Glutamatergic neuron (in vitro differentiated cells): ENCODE measurements at places on chromosomes 16 and 17.

DNA sequence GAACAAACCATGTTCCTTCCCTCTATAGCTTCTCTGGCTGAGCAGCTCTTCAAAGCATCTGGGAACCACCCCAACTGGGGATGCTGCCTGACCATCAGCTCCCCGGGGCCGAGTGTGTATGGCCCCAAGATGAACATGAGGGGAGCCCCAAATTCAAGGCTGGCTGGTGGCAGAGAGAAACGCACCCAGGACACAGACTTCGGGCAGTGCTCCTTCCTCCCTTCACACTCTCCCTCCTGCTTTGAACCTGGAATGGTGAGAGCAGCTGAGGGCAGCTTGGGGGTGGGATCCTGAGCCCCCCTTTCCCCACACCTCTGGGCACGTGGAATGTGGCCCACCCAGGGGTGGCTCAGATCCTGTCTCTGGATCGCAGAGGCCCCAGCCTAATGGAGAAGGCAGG lies 17.2 kb downstream of the TLE7 start:
- H3K27ac ChIP-seq, result no peak overlapping the region
- no peaks in the 10 kb centered on the region for H3K36me3 ChIP-seq

- H3K27me3 ChIP-seq, result peaks cover 6% of the 10 kb centered on the region
- no peak overlapping the region for H3K4me3 ChIP-seq
- H3K4me1 ChIP-seq, result peaks cover 6% of the 10 kb centered on the region
- no peaks in the 10 kb centered on the region for H3K36me3 ChIP-seq
- H3K27ac ChIP-seq, result no peak overlapping the region
- DNase-seq, result peak; percentile 81
Measured at GRCh38 chr17:33674685-33675084, 381.6 kb upstream of the ASIC2 start.

DNA sequence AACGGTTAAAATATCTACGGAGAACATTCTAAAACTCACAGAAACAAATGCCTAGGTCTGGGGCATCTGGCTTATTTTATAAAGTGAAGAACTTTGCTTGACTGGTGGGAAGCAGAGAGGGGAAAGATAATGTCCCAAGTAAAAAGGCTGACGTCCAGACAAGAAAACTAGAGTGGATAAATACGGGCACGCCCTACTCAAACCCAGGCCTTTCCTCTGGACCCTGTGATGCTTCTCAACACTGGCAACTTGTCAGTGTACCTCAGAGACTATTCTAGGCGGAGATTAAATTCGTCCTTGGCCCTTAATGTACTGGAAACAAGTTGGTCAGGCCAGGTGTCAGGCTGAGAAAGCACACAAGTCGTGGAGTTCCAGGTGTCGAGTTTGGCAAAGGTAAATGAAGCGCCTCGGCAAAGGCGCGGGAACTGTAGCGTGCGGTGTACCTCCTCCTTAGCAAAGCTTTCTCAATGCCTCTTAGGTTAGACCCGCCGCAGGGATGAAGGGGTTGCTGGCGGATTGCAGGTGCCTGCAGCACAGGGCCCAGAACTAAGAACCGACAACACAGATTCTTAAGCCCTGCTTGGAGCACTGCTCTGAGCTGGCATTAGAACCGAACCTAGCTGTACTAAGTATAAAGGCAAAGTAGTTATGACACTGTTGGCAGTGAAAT lies 668 bp upstream of the UNK start:
- peaks cover 18% of the 10 kb centered on the region for H3K4me1 ChIP-seq
- H3K27ac ChIP-seq, result peak overlapping the region; percentile 96
- H3K36me3 ChIP-seq, result peaks cover 4% of the 10 kb centered on the region
- no peak for DNase-seq
- peaks cover 5% of the 10 kb centered on the region for H3K27me3 ChIP-seq

- H3K4me3 ChIP-seq, result no peak overlapping the region
- H3K4me1 ChIP-seq, result no peaks in the 10 kb centered on the region
- H3K27me3 ChIP-seq, result no peaks in the 10 kb centered on the region
- H3K36me3 ChIP-seq, result no peaks in the 10 kb centered on the region
- no peak for DNase-seq
Measured at GRCh38 chr16:54977211-54977610, 46.5 kb downstream of the IRX5 start.

DNA sequence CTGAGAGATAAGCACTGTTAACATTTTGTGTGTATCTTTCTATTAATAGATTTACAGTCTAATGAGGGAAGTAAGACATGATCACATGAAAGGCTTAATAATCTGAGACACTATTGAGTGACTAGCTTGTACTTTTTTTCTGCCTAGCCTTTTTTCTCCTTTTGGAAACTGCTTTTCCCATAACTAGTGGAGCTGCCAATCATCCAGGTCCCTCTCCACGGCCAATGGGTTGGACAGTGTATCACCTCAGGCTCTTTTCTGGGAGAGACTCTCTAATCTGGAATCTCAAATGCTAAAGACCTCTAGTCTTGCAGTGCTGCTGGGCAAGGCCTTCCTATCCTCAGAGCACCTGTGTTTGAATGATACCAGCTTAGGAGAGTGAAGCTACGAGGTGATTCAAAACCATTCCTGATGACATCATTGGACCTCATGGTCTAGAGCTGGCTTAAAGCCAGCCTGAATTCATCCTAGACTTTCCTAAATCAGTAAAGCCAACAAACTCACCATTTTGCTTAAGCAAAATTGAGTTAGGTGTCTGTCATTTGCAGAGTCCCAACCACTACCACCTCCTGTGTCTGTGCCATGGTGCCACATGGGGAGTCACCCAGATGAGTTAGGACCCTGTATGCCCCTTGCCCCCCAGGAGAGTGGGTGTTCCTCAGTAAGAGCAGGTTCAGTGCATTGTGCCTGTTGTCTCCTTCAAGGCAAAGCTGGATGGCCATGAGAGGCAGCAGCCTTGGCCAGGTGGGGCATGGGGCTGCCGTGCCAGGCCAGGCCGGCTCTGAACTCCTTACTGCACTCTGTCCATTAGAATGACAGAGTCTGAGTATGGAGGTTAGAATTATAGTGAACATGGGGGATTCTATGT lies 62.9 kb downstream of the SPECC1 start:
- no peaks in the 10 kb centered on the region for H3K27me3 ChIP-seq
- no peaks in the 10 kb centered on the region for H3K36me3 ChIP-seq
- no peak for DNase-seq
- H3K4me3 ChIP-seq, result no peak overlapping the region
- H3K4me1 ChIP-seq, result no peaks in the 10 kb centered on the region

DNA sequence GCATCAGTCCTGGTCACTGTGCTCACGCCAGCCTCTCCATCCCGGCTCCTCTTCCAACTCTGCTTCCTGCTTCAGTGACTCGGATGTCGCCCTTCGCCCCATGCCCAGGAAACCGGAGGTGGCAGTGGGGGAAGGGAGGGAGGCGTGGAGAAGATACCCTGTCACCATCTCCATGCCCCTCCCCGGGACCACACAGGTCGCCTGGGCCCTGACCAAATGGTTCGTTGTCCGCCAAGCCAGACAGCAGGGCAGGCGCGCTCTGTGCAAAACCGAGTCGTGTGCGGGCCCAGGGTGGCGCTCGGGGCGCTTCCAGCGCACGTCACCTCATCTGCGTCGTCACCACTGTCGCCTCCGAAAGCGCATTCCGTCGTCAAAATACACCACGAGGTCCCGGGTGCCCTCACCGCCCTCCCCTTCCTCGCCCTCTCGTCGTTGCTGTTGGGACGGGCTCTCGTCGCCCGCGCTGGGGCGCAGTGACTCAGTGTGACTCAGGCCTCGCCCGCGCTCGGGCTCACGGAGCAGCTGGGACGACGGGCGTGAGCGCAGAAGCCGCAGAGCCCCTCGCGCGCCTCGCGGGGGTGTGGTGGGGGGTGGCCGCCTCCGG lies 39.2 kb downstream of the ZNF778 start:
- peak overlapping the region; percentile 20 for H3K4me3 ChIP-seq
- H3K27ac ChIP-seq, result no peak overlapping the region
- H3K27me3 ChIP-seq, result peaks cover 15% of the 10 kb centered on the region
- H3K4me1 ChIP-seq, result peaks cover 3% of the 10 kb centered on the region

DNA sequence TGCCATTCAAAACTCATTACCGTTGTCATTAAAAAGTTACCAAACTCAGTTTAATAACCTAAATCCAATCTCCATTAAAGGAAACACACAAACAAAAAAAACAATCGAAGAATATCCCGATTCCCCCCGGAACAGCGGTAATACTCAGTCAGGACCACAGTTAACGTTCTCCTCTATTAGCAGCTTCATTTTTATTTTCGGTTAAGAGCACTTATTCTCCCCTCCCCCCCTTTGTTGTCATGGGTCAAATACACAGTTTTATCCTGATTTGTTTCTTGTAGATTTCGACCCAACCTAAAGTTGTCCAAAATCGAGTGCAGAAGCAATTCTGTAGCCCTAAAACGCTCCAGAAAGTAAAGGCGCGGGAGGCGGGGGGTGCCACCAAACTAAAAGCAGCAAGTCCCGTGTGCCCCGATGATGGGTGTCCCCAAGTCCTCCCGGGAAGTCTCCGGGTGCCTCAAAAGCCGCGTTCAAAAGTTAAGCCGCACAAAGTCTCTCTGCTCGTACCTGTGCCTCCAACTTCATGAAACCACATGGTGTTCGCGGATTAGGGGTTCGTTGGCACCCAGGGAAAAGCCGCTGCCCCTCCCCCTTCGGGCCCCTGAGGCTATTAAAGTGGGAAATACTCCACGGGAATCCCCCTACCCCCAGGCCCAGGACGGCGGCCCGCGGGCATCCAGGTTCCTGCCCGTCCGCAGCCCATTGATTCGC lies 996 bp downstream of the SUMO2 start:
- no peak for DNase-seq
- H3K27ac ChIP-seq, result peak overlapping the region; percentile 56
- H3K4me1 ChIP-seq, result peaks cover 12% of the 10 kb centered on the region
- peak overlapping the region; percentile 98 for H3K4me3 ChIP-seq

DNA sequence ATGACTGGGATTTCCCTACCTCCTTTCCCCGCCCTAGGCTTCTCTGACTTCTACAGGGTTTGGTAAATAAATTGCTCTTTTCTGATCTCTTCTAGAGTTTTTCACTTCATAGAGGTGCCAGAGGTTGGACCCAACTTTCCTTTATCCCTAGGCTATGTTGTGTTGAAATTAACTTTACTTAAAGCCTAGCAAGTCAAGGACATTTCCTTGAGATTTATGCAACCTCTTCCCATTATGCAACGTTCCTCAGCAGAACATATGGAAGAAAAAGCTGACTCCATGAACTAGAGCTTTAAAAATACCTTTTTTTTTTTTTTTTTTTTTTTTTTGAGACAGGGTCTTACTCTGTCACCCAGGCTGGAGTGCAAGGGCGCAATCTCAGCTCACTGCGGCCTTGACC lies 15.5 kb downstream of the MPO start:
- no peak overlapping the region for H3K4me3 ChIP-seq
- no peak for DNase-seq
- H3K4me1 ChIP-seq, result no peaks in the 10 kb centered on the region
- H3K27ac ChIP-seq, result no peak overlapping the region
- peaks cover 2% of the 10 kb centered on the region for H3K27me3 ChIP-seq
- H3K36me3 ChIP-seq, result peaks cover 6% of the 10 kb centered on the region

- H3K36me3 ChIP-seq, result no peaks in the 10 kb centered on the region
- H3K27me3 ChIP-seq, result peaks cover 14% of the 10 kb centered on the region
- peaks cover 57% of the 10 kb centered on the region for H3K4me1 ChIP-seq
- DNase-seq, result no peak
- H3K27ac ChIP-seq, result peak overlapping the region; percentile 15
Measured at GRCh38 chr17:74116087-74116717, 87.3 kb upstream of the RPL38 start.

- DNase-seq, result no peak
- no peak overlapping the region for H3K4me3 ChIP-seq
- no peaks in the 10 kb centered on the region for H3K4me1 ChIP-seq
Measured at GRCh38 chr17:66425756-66426396, 123.5 kb downstream of the PRKCA start.

GRCh38 chr17:59151591-59151990 lies 3.4 kb downstream of the SKA2 start:
- H3K4me3 ChIP-seq, result peak overlapping the region; percentile 68
- peak overlapping the region; percentile 40 for H3K27ac ChIP-seq
- no peaks in the 10 kb centered on the region for H3K27me3 ChIP-seq
- peaks cover 12% of the 10 kb centered on the region for H3K4me1 ChIP-seq

DNA sequence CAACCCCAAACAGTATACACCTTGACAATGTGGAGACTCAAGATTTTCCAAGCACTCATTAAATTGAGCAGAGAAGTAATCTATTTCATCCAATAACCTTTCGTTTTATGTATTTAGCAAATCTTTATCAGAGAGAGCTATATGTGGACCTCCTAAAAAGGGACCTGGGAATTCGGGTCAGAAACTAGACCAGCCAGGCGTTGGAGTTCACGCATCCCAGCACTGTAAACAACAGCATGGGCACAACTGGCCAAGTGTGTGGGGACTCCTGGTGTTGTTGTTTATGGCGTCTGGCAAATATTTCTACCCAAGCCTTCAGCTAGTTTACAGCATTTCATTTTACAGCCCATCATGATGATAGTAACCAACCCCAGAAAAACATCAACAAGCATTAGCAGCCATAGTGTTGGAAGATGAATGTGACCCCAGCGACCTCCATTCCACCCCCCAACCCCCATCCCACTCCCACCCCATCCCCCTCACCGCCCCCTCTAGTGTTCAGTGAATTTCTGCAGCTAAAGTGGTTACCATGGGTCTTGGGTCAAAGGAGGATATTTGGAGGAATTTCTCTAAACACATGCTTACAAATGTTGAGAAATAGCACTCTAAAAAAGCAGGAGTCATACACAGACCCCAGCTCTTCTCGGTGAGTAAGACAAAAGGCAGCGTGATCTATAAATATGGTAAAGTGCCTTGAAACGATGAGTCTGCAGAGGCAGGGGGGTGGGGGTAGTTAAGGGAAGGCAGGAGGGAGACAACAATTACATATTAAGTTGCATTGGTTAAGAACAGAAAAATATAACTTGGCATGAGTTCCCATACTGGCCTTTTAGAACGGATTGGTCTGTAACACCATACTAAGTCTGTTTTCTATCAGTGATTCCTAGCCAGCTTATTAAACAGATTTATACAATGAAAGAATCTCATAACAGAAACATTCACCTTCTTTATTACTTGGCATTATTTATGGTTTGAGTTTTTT lies 91.4 kb upstream of the TBX2 start:
- DNase-seq, result no peak
- H3K27ac ChIP-seq, result no peak overlapping the region
- no peak overlapping the region for H3K4me3 ChIP-seq
- H3K36me3 ChIP-seq, result peaks cover 8% of the 10 kb centered on the region

GRCh38 chr17:19723964-19724363 lies 7.6 kb upstream of the SLC47A2 start:
- no peak overlapping the region for H3K27ac ChIP-seq
- H3K4me1 ChIP-seq, result no peaks in the 10 kb centered on the region
- H3K36me3 ChIP-seq, result peaks cover 7% of the 10 kb centered on the region
- H3K27me3 ChIP-seq, result peaks cover 2% of the 10 kb centered on the region
- no peak for DNase-seq

GRCh38 chr17:72556944-72557826 lies 436.4 kb downstream of the SOX9 start:
- H3K4me1 ChIP-seq, result peaks cover 7% of the 10 kb centered on the region
- no peak overlapping the region for H3K27ac ChIP-seq
- H3K27me3 ChIP-seq, result peaks cover 3% of the 10 kb centered on the region
- peak; percentile 84 for DNase-seq
- no peaks in the 10 kb centered on the region for H3K36me3 ChIP-seq

GRCh38 chr16:27543801-27544200 lies 5.9 kb downstream of the GTF3C1 start:
- peaks cover 2% of the 10 kb centered on the region for H3K27me3 ChIP-seq
